Head of caudate nucleus (tissue), 42 donors: ENCODE measurements at places on chromosomes 5 and 9.

DNA sequence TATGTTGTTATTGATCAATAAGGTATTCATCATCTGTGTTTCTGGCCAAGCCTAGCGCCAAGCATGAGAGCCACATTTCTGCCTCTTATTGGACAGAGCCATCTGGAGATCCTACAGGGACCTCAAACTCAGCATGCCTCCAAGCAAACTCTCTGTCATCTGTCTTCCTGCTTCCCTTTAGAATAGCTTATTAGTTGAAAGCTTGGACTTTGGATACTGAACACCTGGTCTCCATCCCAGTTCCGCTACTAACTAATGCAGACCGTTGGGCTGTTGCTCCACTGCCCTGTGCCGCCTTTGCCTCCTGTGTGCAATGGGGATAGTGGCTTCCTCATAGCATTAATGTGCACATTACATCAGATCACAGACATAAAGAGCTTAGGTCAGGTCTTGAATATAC is 65.5 kb downstream of the MAP1B start:
- no peak for DNase-seq

DNA sequence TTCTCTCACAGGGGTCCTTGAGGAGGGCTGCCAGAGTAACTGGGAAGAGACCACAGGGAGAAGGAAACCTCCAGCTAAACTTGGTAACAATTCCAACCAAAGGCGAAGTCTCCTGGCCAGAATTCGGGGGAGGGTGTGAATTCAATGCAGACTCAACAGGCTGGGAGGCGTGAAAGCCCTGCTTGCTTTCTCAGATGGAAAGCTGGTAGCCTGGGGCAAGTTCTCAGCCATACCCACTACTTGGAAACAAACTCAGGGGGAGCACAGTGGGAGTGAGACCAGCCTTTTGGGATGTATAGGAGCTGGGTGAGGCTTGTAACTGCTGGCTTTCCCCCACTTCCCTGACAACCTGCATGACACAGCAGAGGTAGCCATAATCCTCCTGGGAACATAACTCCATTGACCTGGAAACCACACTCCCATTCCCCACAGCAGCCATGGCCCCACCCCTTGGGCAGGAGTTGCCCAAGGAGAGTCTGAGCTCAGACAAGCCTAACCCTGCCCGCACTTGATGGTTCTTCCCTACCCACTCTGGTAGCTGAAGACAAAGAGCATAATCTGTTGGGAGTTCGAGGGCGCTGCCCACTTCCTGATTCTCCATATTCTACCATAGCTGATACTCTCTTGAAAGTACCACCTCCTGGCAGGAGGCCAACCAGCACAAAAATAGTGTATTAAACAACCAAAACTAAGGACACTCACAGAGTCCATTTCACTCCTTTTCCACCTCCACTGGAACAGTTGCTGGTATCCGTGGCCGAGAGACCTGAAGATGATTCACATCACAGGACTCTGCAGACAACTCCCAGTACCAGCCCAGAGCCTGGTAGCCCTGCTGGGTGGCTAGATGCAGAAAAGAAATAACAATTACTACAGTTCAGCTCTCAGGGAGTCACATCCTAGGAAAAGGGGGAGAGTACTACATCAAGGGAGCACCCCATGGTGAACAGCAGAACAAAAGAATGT is 123.8 kb downstream of the FAM170A start:
- DNase-seq: no peak

DNA sequence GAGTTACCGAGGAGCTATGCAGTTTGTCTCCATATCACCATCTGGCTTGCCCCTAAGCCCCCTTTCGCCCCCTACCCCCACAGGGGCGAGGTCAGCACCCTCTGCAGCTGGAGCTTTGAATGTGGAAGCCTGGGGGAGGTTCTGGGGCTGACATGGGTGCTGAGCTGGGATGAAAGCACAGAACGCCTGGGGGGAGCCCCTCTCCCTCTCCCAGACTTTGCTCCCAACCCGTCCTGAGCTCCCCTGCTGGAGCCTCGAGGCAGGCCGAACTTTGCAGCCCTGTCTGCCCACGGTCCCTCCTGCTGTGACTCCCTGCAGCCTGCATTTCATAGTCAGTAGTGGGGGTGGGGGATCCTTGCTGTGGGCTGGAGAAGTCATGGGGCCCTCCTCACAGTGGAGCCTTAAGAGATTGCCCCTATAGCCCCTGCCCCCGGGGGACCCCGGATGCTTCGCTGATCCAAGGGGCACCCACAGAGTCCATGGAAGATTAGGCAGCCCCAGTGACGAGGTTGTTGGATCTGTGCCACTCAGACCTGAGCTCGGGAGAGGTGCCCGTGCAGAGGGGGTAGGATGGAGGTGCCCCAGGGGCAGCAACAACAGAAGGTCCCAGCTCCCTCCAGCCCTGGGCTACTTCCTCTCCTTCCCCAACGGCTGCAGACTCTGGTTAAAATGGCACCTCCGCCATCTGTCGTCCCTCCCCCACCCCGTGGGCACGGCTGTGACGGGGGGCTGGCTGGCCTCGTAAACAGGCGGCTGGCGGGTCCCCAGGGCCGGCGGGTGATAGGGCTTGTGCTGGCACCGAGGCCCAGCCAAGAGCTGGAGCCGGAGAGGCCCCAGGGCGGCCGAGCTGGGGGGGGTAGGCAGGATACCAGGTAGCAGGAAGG is 162.0 kb downstream of the C9orf50 start:
- DNase-seq: peak; percentile 85

GRCh38 chr9:107650321-107650720 is 160.8 kb upstream of the KLF4 start:
- DNase-seq: no peak

- no peak for DNase-seq
Observed at GRCh38 chr9:17986595-17986994, 407.7 kb downstream of the SH3GL2 start.

DNA sequence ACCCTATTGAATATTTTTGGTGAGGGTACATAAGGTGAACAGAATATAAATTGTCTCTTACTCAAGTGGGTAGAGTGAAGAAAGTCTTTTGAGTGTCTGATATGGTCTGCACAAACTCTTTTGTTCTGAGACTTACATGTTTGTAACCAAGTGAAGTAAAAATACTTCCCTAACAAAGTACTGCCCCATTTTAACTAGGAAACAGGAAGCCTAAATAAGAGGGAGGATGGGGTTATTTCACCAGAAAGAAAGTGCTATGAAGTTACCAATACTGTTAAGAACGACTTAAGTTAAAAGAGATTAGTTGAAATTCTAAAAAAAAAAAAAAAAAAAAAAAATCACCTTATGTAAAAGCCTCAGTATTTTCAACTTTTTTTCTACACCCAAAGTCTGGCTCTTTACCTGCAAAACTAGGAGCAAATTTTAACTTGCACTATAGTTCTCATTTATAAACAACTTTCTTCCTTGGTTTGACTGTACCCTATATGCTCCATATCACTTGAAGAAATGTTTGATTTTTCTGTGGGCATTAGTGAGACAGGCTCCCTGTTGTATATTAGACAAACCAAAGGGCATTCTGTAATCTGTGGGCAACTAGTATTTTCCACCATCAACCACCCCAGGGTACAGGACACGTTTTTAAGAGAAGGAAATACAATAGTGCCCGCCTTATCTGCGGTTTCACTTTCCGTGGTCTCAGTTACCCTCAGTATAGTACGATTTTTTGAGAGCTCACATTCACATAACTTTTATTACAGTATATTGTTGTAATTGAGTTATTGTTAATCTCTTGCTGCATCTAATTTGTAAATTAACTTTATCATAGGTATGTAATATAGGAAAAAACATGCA is 127.7 kb downstream of the NR3C1 start:
- no peak for DNase-seq

GRCh38 chr9:36966371-36967097 is 67.5 kb downstream of the PAX5 start:
- no peak for DNase-seq

- no peak for DNase-seq
Observed at GRCh38 chr9:14415947-14416346, 102.0 kb upstream of the NFIB start.

GRCh38 chr5:168156170-168156569 is 135.3 kb upstream of the WWC1 start:
- no peak for DNase-seq

GRCh38 chr9:132192728-132193127 is 30.9 kb downstream of the NTNG2 start:
- DNase-seq: peak; percentile 71

DNA sequence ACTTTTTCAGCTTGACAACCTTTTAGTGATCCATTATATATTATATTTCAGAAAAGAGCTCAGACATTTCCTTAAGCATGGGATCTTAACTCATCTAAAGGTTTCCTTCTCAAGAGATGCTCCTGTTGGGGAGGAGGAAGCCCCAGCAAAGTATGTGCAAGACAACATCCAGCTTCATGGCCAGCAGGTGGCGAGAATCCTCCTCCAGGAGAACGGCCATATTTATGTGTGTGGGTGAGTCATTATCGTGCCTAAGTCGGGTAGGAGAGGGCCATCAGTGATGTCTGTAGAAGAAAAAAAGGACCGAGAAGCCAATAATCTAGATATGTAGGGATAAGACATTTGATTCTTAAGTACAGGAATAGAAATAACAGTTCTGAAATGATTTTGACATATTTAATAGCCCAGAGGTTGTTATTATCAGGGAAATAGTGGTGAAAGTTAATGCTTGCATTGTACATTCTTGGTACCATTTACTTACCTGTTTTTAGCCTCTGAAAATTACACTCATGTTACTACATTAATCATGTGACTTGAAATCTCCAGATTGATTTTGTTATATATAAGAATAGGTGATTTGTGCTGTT is 28.2 kb downstream of the MTRR start:
- no peak for DNase-seq

DNA sequence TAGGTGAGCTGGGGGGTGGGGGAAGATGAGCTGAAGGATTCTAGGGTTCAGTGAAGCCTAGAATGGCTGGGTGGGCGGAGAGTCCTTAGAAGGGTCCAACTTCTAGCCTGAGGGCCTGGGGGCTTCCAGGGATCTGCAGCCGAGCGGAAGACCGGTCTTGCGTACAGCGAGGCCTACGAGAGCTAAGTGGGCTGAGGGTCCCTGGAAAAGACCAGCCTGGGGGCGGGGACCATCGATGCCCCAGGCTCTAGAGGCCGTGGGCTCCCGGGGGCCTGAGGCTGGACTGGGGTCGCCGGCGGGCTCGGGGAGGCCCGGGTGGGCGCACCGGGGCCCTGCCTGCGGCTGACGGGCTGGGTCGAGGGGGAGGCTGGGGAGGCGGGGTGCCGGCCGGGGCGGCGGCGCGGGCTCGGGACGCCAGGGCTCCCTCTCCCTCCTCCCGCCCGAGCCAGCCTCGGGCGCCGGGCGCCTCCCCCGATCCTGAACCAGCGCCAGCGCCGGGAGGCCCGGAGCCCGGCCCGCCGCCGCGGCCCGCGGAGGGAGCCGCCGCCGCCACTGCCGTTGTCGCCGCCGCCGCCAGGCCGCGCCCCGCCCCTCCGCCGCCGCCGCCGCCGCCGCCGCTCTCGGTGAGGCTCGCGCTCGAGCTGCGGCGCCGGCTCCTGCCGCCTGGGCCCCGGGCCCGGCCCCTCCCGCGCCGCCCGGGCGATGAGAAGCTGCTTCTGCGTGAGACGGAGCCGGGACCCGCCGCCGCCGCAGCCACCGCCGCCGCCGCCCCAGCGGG is at the start of gene MVB12B:
TSS of gene MVB12B (plus strand) at position 602 of the 778 bp plus-strand sequence. CDS start at position 703, 101 bp downstream.
- no peak for DNase-seq

- DNase-seq: no peak
Observed at GRCh38 chr5:171680485-171680884, 105.1 kb upstream of the SMIM23 start.

- peak; percentile 67 for DNase-seq
Observed at GRCh38 chr5:139698490-139699146, 50.5 kb downstream of the CXXC5 start.

- DNase-seq: no peak
Observed at GRCh38 chr5:114089259-114089658, 272.6 kb upstream of the KCNN2 start.

DNA sequence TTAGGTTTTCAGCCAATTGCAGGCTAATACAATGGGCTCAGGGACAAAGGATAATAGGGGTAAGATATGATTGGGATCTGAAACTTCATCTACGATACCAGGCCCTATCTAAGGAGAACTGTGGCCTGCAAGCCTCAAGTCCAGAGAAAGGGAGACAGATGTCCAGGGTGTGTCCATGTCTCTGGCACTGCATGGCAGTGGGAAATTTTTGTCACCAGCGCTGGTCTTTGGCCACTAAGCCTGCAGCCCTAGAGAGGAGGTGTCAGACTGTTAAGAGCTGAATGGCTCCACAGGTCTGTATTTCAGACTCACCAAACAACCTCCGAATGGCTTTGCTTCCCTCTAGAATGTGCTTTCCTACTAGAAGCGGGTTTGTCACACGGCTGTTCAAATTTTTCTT is 6.6 kb upstream of the CNOT6 start:
- no peak for DNase-seq

GRCh38 chr9:22105005-22105722 is 96.1 kb upstream of the CDKN2B start:
- DNase-seq: no peak

- peak; percentile 45 for DNase-seq
Observed at GRCh38 chr9:74497748-74498620, 849 bp downstream of the RORB start.

- DNase-seq: peak; percentile 80
Observed at GRCh38 chr5:135834639-135835529, at the start of gene SLC25A48. Gene SLC25A48 (plus strand): TSS chr5:135834663. CDS start chr5:135834848, 185 bp downstream.

- no peak for DNase-seq
Observed at GRCh38 chr5:137341831-137342230, 157.3 kb downstream of the SPOCK1 start.

- no peak for DNase-seq
Observed at GRCh38 chr9:137114220-137114612, 317 bp downstream of the DPP7 start.

DNA sequence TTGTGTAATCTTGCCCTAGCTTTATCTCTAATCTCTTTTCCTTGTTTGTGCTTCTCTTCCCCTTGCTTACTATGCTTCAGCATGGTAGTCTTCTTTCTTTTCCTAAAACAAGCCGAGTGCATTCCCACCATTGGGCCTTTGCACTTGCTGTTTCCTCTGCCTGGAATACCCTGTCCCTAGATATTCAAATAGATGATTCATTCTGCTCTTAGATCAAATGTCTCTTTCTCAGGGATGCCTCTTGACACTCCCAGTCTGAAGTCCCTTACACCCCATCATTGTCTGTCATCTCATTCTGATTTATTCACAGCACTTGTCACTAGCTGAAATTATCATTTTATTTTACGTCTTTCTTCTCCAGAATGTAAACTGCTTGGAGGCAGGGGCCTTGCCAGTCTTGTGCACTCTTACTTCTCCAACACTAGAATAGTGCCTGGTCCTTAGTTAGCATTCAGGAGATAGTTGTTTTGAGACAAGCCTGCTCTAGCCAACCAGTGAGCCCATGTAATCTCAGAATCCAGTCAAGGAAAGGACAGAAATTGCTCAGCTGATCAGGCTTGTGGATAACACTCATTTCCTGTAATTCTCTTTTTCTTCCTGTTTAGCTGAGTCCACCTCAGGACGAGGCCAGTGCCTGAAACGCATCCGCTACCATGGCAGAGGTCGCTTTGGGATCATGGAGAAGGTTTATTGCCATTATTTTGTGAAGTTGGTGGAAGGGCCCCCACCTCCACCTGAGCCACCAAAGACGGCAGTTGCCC is 25.4 kb downstream of the MRPL22 start:
- DNase-seq: no peak

DNA sequence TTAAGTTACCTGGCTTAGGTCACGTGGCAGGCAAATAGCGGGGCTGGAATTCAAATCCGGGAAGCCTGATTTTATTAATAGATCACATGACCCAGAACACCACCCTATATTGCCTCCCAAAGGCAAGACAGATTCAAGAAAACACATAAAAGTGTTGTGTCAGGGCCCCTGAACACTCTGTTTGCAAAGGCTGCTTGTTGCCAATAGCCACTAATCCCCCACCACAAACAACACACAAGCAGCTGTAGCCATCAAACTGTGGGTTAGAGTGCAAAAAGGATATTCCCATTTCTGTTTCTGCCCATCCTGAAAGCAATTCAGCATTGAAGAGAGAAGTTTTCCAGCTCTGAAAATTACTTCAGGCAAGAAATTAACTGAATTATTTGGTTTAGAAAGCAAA is 358.9 kb upstream of the RFX3 start:
- DNase-seq: no peak
